Activated CD4-positive, alpha-beta memory T cell treated with anti-CD3 and anti-CD28 coated beads, Interleukin-2, amount 10 ng/mL, durations not matched to agents 7 days and 5 days (primary cell): ENCODE measurements at places on chromosomes 7 and 10.

DNA sequence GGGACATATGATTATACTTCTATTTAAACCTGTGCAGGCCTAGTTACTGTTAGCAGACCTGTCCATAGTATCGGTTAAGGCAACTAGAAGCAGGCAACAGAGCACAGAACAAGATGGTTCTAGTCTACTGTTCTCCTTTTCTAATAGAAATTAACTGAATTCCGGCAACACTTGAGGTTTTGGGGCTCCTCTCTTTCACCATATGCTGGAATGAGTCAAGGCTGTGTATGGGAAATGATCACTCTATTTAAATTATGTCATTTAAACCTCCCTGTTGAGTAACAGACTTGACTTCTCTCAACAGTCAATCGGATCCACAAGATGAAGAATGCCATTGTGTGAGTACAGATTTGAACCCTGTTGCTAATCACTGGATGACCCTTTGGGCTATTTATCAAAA lies 6.2 kb upstream of the OTUD1 start:
- DNase-seq, result no peak

DNA sequence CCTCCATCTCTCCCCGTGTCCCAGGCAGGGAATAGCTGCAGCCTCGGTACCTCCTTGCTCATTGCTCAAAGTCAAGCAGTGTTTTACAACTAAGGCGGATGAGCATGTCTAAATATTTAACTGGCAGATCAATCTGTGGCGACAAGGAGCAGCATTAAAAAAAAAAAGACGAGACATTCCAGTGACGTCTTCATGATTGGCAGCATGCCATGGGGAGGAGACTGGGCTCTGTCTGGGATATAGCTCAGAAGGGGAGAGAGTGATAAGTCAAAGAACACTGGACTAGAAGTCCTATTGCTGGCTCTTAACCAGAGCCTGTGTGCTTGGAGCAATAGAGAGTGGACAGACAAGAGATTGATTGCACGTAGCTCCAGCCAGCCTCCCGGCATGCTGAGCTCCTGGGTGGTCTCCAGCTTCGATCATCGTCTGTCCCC lies 287.5 kb upstream of the PODXL start:
- DNase-seq, result no peak

DNA sequence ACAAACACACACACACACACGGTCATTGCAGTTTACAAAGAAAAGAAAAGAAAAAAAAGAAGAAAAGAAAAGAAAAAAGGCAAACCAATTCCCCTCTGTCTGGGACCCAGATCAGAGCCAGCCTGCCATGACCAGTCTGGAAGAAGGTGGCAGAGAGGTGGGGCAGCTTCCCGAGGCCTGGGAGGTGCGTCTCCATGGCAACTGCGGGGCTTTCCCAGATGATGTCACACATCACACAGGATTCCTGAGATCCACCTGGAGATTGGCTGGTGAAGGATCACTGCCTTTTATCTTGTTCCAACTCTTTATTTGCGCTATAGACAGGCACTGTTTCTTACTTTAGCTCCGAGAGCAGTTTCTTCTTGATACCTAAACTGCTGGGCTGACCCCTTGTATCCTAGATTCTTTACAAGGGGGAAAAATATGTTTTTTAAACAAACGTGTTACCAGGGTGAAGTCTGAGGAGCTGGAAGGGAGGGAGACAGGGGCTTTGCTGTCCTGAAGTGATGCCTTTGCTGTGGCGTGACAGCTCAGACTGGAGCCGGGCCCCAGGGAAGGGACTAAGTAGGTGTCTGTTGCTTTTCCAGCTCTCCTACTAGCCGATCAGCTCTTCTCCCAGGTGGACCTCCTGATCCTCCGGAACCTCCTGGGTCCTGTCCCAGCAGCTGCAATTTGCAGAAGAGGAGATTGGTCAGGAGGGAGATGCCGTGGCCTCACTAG lies 298.5 kb downstream of the KLF6 start:
- DNase-seq, result no peak

GRCh38 chr7:101690061-101690460 lies 61.0 kb upstream of the MYL10 start:
- DNase-seq, result no peak

- no peak for DNase-seq
Observed at GRCh38 chr7:117319181-117319580, 3.7 kb downstream of the WNT2 start.
